Central memory CD8-positive, alpha-beta T cell (primary cell): ENCODE measurements at places on chromosomes 13 and 19.

GRCh38 chr13:90217275-90217674, 1130.2 kb upstream of the MIR17HG start:
- no peak for DNase-seq

GRCh38 chr19:37988758-37989635, 82.0 kb downstream of the SIPA1L3 start:
- no peak for DNase-seq

- DNase-seq = no peak
Measured at GRCh38 chr13:56102641-56103040, 1038.1 kb upstream of the PRR20A start.

- DNase-seq = no peak
Measured at GRCh38 chr19:52963247-52963618, 552 bp upstream of the ZNF816 start.

DNA sequence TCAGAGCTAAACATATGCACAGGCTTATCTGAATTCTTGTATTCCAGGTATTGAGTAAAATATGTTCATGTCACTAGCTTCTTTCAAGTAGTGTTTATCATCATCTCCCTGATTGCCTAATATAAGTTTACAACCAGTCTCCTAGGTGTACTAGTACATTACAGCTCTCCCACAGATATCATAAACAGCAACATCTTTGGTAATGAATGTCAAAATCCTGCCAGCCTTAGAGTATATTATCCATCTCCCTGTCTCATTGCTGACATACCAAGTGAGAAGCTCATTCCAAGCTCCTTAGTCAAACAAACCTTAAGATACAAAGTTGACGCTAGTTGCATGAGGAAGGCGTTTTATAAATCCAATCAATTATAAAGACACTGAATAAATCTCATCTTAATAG, 689.1 kb upstream of the GPC6 start:
- DNase-seq = no peak

GRCh38 chr13:66665991-66666390, 564.1 kb downstream of the PCDH9 start:
- no peak for DNase-seq

GRCh38 chr19:54959840-54960239, 6.3 kb upstream of the NLRP2 start:
- DNase-seq = no peak

DNA sequence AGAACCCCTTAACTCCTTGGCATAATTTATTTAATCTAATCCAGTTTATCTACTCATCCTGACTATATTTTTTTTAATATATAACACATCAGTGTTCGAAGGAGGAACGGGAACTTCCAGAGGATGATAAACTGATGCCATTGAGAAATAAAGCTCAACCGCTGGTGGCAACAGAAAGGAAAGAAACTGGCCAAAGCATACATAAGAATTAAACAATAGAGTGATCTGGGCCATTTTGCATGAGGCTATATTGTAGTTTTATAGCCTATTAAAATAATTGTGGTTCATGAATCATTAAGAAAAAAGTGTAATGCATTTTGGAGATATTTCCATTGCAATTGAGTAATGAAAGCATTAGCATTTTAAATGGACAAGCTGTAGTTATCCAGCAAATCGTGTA, 94.2 kb downstream of the FRY start:
- no peak for DNase-seq

DNA sequence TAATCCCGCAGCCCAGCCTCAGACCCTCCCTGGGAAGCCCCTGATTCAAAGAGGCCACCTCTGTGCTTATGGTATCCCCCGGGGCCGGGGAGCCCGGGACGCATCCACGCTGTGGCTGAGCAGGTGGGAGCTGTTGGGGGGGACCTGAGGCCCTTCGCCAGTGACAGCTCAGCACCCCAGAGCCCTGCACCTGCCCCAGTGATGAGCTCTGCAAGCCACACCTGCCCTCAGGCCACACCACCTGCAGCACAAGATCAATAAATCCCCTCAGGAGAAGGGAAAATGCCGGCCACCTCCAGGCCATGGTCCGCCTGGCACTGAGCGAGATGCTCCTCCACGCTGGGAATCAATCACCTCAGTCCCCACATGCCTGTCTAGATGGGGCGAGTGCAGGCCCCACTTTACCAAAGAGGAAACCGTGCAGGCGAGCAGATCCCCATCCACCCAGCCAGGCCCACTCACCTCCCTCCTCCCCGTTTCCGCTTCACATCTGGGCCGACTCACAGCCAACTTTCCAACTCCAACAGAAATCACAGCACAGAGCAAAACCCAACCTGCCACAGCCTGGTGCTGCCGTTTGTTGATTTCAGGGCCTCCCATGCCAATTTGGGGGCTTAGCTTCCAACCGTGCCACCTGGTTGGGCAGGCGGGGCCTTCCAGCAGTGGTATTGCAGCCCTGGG, 12.8 kb downstream of the MOB3A start:
- DNase-seq = no peak

GRCh38 chr13:30724778-30725177, 10.6 kb upstream of the ALOX5AP start:
- no peak for DNase-seq

GRCh38 chr13:33296793-33297425, 11.4 kb upstream of the STARD13 start:
- DNase-seq = no peak

DNA sequence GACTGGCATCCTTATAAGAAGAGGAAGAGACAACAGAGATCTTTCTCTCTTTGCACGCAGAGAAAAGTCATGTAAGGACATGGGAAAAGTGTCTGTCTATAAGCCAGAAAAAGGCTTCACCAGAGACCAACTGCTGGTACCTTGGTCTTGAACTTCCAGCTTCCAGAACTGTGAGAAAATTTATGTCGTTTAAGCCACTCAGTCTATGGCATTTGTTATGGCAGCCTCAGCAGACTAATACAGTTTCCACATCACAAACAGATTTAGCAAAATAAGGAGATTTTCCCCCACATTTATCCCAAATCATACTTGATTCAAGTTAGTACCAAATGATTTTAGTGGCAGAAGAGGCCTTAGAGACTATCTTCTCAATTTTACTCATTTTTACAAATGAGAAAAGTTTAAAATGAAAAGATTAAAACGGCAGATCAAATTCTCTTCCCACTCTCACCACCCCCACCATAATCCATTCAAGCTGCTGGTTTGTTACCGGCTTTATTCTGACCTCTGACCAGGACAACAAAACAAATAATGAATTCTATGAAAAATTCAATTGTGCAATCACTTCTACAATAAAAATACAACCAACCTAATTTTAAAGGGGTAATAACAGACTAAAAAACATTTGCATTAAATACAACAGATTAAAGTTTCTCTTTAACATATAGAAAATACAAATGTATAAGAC, 316.3 kb downstream of the TBC1D4 start:
- no peak for DNase-seq

DNA sequence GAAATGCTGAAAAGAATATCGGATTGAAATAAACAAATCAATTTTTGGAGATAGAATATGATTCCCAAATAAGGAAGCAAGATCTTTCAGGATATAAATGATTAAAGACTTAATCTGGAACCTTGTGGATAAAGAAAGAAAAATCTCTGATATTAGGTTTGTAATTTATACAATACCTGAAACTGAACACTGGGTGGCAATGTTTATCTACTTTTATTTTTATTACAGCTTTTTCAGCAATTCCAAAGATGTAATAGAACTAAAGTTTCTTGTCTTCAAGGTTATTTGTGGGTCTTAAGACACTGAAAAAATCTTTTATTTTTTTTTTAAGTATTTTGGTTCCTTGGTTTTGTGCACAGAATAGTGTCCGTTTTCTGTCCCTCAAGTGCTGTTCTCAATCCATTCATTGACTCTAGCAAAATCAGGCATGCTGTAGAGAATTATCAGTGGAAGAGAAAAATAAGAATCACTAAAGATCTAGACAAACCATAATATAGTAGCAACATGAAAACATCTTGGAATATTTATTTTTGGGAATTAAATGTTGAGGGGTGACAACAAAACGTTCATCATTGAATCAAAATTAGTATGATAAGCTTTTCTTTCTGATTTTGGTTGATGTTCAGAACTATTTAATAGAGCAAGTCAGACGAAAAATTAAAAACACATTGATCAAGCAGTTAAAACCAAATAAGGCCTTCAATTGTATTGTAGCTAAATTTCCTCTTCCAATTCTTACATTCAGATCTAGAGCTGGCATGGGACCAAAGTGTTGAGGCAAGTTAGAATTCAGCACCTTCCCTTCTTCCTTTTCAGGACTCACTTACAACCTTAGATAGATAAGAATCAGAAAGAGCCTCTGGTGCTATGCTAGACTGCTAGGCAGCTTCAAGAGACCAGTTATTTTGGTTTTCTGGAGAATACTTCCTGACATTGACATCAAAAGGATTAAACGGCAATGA, 704.4 kb upstream of the PCDH20 start:
- no peak for DNase-seq

GRCh38 chr13:52713894-52714293, 25.7 kb downstream of the CNMD start:
- no peak for DNase-seq

GRCh38 chr19:32104850-32105235, 240.6 kb upstream of the ZNF507 start:
- DNase-seq = no peak

DNA sequence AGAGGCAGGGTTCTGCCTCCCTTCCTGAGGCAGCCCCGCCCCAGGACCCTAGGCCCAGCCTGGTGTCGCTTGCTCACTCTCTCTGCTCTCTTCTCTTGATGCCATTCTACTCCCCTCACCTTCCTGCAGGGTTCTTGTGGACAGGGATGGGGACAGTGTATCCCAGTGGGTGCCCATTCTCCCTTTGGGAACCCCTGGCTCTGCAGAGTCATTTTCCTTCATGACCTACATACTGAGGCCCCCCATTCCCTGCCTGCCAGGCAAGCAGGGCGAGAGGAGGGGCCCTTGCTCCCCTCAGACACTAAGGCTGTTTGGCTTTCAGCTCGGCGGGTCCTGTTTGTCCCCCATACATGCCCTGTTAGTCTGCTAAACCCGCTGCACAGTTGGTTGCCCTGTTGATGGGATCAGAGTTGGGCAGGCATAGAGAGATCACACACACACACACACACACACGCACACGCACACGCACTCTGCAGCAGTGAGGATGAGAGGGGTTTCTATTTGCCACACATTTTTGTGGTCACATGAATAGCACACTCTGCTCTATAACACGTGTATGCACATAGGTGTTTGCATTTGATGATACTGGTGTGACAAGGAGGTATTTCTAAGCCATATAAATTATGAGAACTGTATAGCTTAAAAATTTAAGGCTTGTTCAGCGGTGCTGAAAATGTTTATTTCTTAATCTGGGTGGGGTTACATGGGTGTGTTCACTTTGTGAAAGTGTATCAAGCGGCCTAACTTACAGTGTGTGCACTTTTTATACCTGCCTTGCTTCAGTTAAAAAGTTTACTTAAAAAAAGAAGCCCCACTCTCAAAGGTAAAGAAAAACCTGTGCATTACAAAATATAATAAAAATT, 20.3 kb downstream of the NFIX start:
- DNase-seq = no peak

GRCh38 chr19:8457209-8457608, 12.4 kb downstream of the HNRNPM start:
- DNase-seq = no peak

- DNase-seq = no peak
Measured at GRCh38 chr13:111330066-111330610, 9.7 kb downstream of the TEX29 start.

- DNase-seq = no peak
Measured at GRCh38 chr19:36244066-36244465, 29.2 kb downstream of the ZNF146 start.

- no peak for DNase-seq
Measured at GRCh38 chr13:72782717-72783116, 784 bp downstream of the PIBF1 start.

- no peak for DNase-seq
Measured at GRCh38 chr13:43195551-43195950, 172.2 kb downstream of the DNAJC15 start.

DNA sequence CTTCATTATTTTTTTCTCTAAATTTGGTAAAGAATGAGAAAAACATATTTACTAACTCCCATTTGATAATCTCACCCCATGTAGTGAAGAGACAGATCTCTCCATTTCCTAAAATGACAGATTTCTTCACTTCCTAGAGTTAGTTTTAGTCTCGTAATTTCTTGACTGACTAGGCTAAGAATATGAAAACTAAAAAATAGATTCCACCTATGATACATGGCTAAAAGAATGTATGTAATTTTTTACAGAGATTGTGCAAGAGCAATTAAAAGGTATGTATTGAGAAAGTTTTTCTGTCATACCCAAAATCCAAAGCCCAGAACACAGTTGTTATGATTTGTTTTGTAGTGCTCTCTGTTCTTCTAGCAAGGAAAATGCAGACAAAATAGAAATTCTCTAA, 9.5 kb downstream of the NALCN start:
- no peak for DNase-seq

- DNase-seq = no peak
Measured at GRCh38 chr13:95647321-95647720, 2.8 kb upstream of the DZIP1 start.

- DNase-seq = no peak
Measured at GRCh38 chr13:45055198-45055901, 65.0 kb upstream of the GTF2F2 start.

GRCh38 chr13:79589603-79590393, 108.8 kb downstream of the NDFIP2 start:
- DNase-seq = no peak

GRCh38 chr19:19578252-19578651, 40.2 kb downstream of the CILP2 start:
- DNase-seq = no peak

DNA sequence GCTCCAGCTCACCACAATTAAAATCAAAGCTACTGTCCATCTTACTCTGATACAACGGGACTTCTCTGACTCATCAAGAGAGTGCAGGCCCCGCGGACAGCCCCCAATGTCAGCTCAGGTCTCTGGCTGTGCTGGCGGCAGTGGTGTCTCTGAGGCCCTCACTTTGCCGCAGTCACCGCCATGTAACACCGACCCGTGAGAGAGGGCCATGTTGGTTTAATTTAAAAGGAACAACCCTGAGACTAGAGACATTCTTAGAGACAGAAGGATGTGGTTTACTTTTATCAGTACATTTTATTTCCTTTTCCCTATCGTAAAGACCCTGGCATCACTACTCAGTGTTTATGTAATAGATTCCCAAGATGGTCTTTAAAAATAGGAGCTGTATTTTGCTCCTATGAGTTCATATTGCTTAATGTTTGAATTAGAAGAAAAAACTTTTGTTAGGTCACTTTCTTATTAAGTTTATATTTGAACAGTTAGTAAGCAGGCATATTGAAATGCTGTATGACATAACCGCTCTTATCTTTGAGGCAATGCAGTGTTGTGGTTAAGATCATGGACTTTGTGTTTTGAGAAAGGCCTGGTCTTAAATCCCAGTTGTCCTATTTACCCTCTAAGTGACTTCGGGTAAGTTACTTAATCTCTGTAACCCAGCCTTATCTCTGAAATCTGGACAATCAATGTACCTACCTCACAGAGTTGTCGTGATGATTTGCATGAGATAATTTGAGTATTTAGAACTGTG, 23.4 kb downstream of the DGKH start:
- no peak for DNase-seq

DNA sequence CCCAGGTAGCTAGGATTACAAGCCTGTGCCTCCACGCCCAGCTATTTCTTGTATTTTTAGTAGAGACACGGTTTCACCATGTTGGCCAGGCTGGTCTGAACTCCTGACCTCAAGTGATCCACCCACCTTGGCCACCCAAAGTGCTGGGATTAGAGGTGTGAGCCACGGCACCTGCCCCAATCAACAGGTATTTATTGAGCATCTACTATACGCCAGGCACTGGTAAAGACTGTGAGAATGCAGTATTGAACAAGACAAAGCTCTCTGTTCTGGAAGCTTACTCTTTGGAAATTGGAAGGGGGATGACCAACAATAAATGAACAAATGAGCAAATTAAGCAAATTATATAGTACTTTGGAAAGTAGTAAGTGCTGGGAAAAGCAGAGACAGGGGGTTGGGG, 21.4 kb upstream of the ERCC1 start:
- no peak for DNase-seq
